Ascending aorta (tissue), 2 donors: ENCODE measurements at places on chromosomes 16 and 17. TPM values are rescaled to one million over a fixed set of nuclear protein-coding genes. Genes with fewer than 3 reads are reported as not detected.

DNA sequence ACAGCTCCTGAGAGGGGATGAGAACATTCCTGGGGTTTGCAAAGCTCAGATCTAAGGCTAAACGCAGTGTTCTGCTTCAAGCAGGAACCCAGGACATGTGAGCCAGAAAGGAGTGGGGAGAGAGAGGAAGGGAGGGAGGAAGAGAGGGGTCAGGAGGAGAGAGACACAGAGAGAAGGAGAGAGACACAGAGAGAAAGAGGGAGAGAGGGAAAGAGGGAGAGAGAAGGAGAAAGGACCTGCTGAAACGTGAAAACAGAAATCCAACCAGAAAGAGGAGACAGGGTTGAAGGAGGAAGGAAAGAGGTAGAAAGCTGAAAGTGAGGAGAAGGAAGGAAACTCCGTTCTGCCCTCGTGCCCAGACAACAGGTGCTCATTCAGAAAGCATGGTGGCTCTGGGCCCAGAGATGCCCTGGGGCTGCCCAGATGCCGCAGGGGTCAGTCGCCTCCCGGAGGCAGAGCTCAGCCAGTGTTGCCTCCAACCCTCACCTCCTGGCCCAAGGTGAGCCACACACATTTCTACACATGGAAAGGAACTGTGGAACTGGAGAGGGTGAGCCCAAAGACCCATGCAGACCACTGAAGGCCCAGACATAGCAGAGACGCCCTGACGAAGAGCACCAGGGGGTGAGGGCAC lies 49.0 kb upstream of the ENPP7 start:
- H3K4me3 ChIP-seq, result no peak overlapping the region
- H3K27ac ChIP-seq, result no peak overlapping the region
- H3K4me1 ChIP-seq, result no peaks in the 10 kb centered on the region

DNA sequence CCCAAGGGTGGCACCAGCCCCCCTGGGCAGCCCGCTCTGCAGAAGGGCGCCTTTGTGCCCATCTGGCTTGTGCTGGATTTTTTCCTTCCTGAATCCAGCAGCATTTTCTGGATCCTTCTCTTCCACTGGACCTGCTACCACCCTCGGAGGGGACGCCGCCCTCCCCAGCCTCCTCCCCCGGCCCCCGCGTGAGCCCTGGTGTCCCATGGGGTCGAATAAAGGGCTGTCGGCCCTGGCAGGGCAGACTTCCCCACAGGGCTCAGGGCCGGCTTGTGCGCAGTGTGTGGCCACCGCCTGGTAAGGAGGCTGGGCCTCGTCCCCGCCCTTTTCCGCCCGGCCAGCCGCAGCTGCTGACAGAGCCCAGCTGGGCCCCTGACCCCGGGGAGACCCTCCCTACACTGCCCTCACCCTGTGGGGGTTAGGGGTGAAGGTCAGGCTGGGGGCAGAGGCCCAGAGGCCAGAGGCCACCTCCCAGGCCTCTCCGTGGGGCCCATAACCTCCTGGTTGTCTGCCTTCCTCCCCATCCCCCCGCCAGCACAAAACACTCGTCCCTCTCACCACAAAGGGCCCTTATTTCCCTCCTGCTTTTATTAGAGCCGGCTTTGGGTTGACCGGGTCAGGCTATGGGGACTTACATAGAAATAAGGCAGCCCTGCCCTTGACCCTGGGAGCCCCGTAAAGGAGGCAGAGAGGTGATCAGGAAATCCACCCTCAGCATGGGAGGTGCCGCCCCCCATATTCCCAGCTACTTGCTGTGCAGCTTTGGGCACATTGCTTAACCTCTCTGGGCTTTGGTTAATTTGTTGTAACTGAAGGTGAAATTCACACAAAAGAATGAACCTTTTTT lies 179.3 kb upstream of the CIBAR2 start:
- H3K27me3 ChIP-seq, result no peaks in the 10 kb centered on the region
- no peaks in the 10 kb centered on the region for H3K36me3 ChIP-seq
- no peak overlapping the region for H3K4me3 ChIP-seq
- peaks cover 9% of the 10 kb centered on the region for H3K4me1 ChIP-seq
- no peak overlapping the region for H3K27ac ChIP-seq

- peaks cover 7% of the 10 kb centered on the region for H3K4me1 ChIP-seq
- H3K27me3 ChIP-seq, result no peaks in the 10 kb centered on the region
- no peak overlapping the region for H3K4me3 ChIP-seq
- H3K36me3 ChIP-seq, result peaks cover 13% of the 10 kb centered on the region
These were observed 90.8 kb upstream of the TOB1 start for GRCh38 chr17:50956750-50957523.

GRCh38 chr16:86387468-86388440 lies 122.6 kb upstream of the FOXF1 start:
- H3K27me3 ChIP-seq, result no peaks in the 10 kb centered on the region
- H3K27ac ChIP-seq, result no peak overlapping the region
- H3K4me3 ChIP-seq, result no peak overlapping the region
- DNase-seq, result no peak
- no peaks in the 10 kb centered on the region for H3K4me1 ChIP-seq

DNA sequence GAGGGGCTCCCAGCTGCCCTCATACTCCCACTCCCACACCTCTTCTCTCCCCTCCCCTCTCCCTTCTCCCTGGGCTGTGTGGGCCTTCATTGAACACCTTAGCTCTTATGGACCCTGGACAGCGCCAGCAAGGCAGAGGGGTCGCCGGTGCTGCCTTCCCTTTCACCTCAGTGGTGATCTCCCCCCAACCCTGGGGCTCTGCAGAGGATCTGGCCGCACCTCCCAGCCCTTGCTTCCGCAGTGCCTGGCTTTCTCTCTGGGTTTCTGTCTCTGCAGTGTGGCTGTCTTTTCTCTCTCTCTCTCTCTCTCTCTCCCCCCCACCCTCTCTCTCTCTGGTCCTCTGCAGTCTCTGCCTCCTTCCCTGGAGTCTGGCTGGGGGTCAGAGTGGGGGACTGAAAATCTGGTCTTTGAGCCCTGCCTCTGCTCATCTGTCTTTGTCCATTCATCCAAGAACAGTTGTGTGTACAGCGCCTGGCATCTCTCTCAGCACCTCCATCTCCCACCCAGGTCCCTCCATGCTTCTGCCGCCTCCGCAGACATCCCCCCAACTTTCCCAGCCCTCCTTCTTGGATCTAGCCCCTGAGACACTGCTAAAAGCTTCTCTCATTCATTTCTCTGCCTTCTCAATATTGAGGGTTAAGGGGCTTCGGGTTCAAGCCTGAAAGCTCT lies 1.1 kb downstream of the SEZ6L2 start:
- H3K27me3 ChIP-seq, result peaks cover 4% of the 10 kb centered on the region
- DNase-seq, result no peak
- H3K27ac ChIP-seq, result no peak overlapping the region
- H3K4me3 ChIP-seq, result no peak overlapping the region

DNA sequence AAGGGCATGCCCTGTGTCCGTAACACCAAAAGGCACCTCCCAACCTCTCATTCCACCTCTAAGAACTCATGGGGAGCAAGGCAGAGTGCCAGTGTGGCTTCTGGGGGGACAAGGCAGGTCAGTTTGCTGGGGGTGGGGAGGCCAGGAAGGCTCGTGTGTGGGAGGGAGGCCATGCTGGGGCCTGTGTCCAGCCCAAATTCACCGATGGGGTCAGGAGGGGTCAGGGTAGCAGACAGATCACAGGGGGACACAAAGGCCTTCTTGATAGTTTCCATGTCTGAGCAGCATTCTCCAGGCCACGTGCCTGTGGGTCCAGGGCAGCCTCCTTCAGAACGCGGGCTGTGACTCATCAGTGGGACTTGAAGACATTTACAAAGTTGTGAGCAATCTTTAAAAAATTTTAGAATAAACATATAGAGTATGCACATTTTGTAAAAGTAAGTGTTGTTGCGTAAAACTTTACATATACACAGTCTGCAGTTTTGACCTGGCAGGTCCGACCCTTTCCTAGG lies 20.9 kb downstream of the SPACA3 start:
- DNase-seq, result peak; percentile 55
- no peak overlapping the region for H3K4me3 ChIP-seq
- H3K27me3 ChIP-seq, result no peaks in the 10 kb centered on the region
- no peak overlapping the region for H3K27ac ChIP-seq
- no peaks in the 10 kb centered on the region for H3K4me1 ChIP-seq

- H3K36me3 ChIP-seq, result peaks cover 34% of the 10 kb centered on the region
- H3K27ac ChIP-seq, result no peak overlapping the region
- DNase-seq, result no peak
- no peaks in the 10 kb centered on the region for H3K4me1 ChIP-seq
- no peaks in the 10 kb centered on the region for H3K27me3 ChIP-seq
These were observed 23.4 kb downstream of the CYLD start for GRCh38 chr16:50765260-50765659.

- no peak overlapping the region for H3K27ac ChIP-seq
- no peak overlapping the region for H3K4me3 ChIP-seq
- no peaks in the 10 kb centered on the region for H3K27me3 ChIP-seq
- DNase-seq, result no peak
- no peaks in the 10 kb centered on the region for H3K4me1 ChIP-seq
These were observed 298.8 kb downstream of the ZFHX3 start for GRCh38 chr16:72749091-72749490.

Gene CA5A
- not detected for total RNA-seq

DNA sequence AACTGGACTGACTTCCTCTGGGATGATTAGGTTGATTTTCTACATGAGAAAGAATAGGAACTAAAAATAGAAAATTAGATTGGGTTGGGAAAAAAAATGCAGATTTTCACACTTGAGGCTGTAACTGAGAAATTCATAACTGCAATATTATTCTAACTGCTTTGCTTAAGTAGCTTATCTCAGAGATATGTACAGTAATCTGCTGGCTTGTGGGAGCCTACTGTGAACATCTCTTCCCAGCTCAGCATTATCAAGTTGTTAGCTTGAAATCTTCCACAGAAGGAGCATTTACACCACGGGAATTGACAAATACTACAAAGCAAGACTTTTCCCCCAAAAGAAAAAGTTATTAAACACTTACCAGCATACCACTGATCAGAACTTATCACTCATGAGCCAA lies 58.9 kb downstream of the CNTNAP4 start:
- no peaks in the 10 kb centered on the region for H3K4me1 ChIP-seq
- no peak overlapping the region for H3K4me3 ChIP-seq
- H3K27ac ChIP-seq, result no peak overlapping the region
- no peaks in the 10 kb centered on the region for H3K36me3 ChIP-seq
- no peak for DNase-seq

Gene ATP1B2
- total RNA-seq, result 0.11 TPM

DNA sequence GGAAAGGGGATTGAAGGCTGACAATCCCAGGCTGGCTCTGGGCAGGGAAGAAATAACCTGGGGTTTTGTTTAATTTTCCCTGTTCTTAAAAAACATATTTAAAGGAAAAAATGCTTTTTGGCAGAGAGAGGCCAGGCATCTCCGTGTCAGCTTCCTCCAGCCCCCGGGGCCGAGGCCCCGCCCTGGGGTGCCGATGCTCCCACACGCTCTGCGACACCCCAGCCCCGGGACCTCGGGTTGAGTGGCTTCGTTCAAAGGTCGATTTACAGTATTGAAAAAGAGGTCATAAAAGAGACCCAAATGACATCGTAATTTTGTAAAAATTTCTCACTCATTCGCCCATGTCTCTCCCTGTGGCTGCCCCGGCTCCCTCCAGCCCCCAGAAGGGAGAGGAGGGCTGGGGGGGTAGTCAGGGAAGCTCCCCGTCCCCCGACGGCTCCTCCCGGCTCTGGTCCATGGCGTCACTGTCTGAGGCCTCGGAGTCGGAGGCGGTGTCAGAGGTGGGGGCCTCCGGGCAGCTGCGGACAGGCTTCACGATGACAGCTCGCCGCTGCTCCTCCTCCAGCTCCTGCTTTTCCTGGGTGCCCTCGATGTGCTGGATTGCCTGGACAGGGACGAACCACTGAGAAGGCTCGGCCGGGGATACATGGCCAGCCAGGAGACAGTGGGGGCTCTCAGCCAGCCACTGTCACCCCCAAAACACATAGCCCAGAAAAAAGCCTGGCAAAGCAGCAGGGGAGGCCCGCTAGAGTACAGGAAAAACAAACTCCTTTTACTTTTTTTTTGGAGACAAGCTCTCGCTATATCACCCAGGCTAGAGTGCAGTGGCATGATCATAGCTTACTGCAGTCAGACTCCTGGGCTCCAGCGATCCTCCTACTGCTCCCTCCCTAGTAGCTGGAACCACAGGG lies 14.9 kb downstream of the TFAP4 start:
- DNase-seq, result no peak
- H3K27ac ChIP-seq, result no peak overlapping the region
- H3K4me1 ChIP-seq, result no peaks in the 10 kb centered on the region
- no peak overlapping the region for H3K4me3 ChIP-seq

- H3K4me1 ChIP-seq, result no peaks in the 10 kb centered on the region
- H3K27me3 ChIP-seq, result no peaks in the 10 kb centered on the region
- H3K36me3 ChIP-seq, result no peaks in the 10 kb centered on the region
- H3K27ac ChIP-seq, result no peak overlapping the region
These were observed 431.4 kb downstream of the SHISA9 start for GRCh38 chr16:13332713-13333255.

- H3K27me3 ChIP-seq, result no peaks in the 10 kb centered on the region
- no peak for DNase-seq
- H3K4me1 ChIP-seq, result no peaks in the 10 kb centered on the region
- H3K36me3 ChIP-seq, result peaks cover 8% of the 10 kb centered on the region
These were observed 87.9 kb downstream of the CLEC16A start for GRCh38 chr16:11032000-11032921.
